T1000 (cell line): ENCODE measurements at places on chromosomes 2 and 18.

- no peak for DNase-seq
Measured at GRCh38 chr18:45870419-45870818, 44.9 kb downstream of the SIGLEC15 start.

GRCh38 chr2:48066000-48066399 is 159.7 kb upstream of the FBXO11 start:
- no peak for DNase-seq

- no peak for DNase-seq
Measured at GRCh38 chr2:52135235-52135634, 1103.3 kb upstream of the NRXN1 start.

DNA sequence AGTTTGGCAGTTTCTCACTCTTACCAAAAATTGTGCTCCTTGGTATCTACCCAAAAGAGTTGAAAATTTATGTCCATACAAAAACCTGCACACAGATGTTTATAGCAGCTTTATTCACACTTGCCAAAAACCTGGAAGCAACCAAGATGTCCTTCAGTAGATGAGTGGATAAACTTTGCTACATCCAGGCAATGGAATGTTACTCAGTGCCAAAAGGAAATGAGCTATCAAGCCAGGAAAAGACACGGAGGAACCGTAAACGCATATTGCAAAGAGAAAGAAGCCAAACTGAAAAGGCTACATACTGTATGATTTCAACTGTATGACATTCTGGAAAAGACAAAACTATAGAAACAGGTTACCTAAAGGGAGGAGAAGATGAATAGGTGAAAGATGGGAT is 36.1 kb downstream of the TMEM163 start:
- no peak for DNase-seq

DNA sequence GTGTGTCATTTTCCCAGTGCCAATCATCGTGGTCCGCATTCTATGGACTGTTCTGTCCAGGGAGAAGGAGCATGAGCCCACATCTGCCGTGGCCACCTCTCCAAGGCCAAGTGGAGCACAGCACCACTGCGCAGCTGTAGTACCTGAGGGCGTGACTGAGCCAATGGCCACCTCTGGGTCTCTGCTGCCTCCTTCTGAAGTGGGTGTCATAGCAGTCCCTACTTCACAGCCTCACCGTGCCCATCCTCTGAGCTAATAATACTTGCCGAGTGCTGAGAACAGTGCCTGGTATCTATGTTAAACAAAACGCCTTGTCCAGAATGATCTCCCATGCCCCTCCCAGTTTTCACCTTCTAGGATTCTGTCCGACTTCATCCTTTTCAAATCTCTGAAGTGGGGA is 256.1 kb downstream of the PRKCE start:
- DNase-seq, result no peak

DNA sequence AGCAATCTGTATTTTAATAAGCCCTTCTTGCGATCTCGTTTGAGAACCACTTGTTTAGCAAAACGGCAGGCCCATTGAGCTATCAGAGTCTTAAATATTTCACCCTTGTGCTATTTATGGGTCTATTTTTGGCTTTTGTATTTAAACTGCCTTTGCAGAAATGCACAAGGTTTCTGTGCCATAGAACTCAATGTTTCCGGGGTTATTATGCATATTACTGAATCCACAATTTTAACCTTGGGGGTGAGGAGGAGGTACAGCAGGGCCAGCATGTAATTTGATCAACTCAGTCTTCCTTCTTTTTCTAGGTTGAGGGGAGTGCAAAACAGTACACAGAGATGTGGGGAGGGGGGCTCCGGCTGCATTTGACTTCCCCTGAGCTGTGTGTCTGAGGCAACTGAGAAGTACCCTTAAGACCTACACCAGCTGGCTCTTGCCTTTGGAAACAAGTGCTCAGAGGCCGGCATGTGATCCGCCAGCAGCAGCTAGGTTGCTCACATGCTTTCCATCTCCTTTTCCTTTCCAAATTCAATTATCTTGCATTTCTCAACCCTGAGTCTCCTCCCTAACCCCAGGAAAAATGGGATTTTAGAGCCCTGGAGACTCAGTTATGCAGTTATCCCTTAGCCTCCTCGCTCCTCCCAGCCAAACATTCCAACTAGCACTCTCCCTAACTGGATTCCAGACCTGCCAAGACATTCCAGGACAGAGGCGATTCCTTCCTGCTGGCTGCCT is 103.0 kb downstream of the HNRNPLL start:
- no peak for DNase-seq

DNA sequence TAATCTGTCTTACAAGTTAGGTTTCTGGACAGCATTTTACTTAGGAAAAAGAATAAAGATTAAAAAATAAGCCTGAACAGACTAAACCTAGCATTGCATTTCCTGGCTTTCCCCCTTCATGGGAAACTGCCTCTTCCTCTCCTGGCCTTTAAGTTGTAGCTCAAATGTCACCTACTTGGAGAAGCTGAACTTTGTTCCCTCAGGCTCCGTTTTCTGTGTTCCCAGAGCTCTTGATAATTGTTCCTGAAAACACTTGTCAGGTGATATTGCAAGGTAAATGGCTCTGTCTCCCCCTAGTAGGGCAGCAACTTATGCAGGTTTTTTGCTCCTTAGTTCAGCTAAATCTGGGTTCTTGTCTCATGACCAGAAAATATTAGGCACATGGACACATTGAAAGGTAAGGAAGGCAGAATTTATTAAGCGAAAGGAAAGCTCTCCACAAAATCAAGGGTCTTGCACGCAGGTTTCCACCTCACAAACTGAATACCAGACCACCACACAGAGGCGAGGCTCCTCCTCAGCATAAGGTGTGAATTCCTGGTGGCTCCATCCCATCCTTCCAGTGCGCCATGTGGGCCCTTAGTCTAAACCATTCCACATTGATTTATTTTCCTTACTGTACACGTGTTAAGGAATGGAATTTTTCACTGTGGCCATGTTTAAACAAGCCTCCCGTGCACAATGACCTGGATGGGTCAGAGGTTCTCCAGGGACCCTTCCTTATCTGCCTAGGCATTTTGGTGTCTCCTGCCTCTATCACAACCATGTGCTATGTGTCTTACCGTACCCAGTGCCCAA is 229.3 kb downstream of the HNMT start:
- no peak for DNase-seq

- DNase-seq, result no peak
Measured at GRCh38 chr2:128438091-128438490, 119.4 kb upstream of the HS6ST1 start.

- DNase-seq, result no peak
Measured at GRCh38 chr2:226583715-226584114, 215.9 kb downstream of the IRS1 start.

- DNase-seq, result no peak
Measured at GRCh38 chr2:145156199-145156598, 636.3 kb upstream of the ZEB2 start.

DNA sequence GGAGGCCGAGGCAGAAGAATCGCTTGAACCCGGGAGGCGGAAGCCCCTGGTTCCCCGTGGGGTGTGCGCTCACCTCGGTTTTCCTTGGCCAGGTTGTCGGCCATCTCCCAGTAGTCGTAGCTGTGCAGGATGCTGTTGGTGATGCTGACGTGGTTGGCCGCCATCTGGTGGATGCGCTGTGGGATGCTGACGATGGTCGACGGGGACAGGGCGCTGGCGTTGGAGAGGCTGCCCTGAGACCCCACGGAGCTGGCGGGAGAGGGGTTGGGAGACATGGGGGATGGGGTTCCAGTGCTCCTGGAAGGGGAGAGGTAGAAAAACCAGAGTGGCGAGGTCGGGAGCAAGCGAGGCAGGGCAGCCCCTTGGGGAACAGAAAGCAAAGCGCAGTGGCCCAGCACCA is 64.4 kb upstream of the REV1 start:
- no peak for DNase-seq

- DNase-seq, result no peak
Measured at GRCh38 chr2:39443009-39443408, 5.9 kb upstream of the MAP4K3 start.

GRCh38 chr2:216420367-216421101 is 8.2 kb downstream of the SMARCAL1 start:
- no peak for DNase-seq

DNA sequence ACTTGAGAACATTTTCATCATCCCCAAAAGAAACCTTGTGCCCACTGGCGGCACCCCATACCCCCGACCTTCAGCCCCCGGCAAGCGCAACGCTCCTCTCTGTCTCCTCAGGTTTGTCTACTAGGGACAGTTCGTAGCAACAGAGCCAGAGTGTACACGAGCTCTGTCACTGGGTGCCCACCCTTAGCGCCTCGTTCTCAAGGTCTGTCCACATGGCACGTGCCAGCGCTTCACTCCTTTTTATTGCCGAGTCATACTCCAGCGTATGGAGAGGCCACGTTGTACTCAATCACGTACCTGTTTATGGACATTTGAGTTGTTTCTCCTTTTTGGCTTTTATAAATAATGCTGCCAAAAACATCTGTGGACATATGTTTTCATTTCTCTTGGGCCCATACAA is 30.3 kb upstream of the GPC1 start:
- DNase-seq, result no peak

- no peak for DNase-seq
Measured at GRCh38 chr2:240930631-240931318, 24.6 kb downstream of the CROCC2 start.

DNA sequence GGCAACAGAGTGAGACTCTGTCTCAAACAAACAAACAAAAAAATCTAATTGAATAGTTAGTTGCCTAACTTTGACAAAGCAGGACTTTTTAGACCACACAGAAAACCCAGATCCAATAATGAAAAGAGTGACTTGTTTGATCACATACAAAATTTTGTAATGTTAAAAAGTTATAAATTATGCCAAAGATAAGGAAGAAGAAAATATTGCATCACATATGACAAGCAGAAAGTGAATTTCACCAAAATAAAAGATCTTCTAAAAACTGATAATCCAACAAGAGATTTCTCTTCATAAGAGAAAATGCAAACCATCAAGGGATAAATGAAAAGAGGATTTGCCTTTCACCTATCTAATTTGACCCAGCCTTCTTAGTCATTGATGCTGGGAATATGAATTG is 2.8 kb upstream of the RMP24 start:
- DNase-seq, result no peak

- DNase-seq, result no peak
Measured at GRCh38 chr2:65868177-65868576, 435.8 kb upstream of the SPRED2 start.

DNA sequence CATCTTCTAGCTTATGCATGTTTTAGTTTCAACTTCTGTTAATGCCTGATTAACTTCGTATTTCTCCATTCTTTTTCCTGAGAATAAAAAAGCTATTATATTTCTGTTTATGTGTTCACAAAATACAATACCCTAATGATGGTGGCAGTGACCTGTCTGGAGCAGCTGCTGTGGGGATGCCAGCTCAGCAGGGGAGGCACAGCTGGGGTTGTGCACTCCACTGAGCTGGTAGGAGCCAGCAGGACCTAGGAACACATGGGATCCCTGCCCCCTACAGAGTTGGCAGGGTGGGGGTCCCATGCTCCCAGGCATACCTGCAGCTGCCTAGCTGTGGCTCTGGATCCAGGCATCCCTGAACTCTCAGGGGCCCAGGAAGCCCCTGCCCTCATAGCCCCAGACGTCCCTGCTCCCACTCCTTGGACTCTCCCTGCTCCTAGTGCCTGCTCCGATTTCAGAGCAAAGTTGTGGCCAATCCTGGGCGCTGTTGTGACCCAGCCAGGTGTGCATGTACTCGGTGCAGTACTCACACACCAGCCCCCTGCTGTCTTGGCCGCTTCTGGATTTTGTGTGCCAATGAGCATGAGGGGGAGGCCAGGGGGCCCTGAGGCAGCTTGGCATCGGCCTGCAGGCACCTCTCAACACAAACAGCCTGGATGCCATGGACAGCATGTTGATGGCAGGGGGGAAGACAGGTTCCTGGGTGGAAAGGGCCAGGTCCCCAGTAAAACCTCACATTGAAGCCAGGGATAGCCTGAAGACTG is 546.0 kb downstream of the ZNF804A start:
- no peak for DNase-seq

DNA sequence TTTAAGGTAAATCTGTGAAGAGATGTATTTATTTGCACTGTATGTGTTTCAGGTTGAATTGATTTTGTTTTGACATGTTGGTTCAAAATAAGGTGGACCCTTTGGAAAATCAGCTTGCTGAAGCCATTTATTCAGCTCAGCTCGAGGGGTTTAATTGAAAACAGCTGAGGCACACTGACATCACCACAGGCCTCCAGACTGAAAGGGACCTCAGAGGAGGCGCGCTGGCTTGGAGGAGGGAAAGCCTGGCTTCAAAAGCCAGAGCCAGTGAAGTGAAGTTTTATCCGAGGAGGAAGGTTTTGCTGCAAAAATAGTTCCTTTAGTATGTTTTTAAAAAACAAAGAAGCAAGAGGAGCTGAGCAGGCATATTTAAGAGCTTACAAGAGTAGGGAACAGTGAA is 26.9 kb upstream of the DNMT3A start:
- DNase-seq, result no peak

DNA sequence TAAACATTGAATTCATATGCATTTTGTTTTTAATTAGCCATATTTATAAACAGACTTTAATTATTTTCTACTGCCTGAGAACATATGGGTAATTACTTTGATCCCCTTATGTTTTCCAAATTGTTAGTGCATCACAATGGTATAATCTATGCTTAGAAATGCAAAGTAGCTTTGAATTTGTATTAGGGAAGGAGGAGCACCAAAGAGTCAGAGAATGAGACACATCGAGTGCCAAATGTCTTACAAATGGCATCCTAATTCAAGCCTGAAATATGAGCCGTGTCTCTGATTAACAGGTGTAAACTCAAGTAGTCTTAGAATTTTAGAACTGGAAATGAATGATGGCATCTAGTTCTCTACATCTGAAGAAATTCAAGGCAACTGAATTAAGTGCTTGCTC is 8.7 kb upstream of the HNMT start:
- DNase-seq, result no peak

DNA sequence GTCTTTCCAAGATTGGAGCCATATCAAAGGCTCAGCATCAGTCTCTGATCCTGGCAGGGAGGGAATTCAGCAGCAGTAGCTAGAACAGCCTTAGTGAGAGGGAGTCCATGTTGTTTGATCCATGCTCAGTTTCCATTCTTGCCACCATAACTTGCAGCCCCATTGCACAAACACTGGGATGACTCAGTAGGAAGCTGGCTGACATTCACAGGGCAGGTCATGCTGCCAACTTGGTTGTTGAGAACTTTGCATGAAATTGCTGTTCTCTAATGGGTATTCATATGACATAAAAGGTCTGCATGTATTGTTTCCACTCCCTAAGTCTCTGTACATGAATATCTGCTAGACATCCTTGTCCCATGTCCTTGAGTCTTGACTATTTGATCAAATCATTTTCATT is 29.9 kb upstream of the STAT4 start:
- DNase-seq, result no peak

- no peak for DNase-seq
Measured at GRCh38 chr2:19292007-19292406, 66.4 kb downstream of the OSR1 start.

GRCh38 chr2:234019896-234020295 is 30.6 kb upstream of the SPP2 start:
- DNase-seq, result no peak
